ENCODE measurements at places on chromosomes 3 and 15. TPM values are rescaled to one million over a fixed set of nuclear protein-coding genes. Genes with fewer than 3 reads are reported as not detected.

IGSF11 gene
- total RNA-seq = 0.27 TPM

ZNF662 gene
- total RNA-seq = 1.5 TPM

CNTN4 gene
- total RNA-seq = not detected

- no peaks in the 10 kb centered on the region for H3K27me3 ChIP-seq
- H3K36me3 ChIP-seq = peaks cover 5% of the 10 kb centered on the region
- H3K27ac ChIP-seq = no peak overlapping the region
- no peaks in the 10 kb centered on the region for H3K4me1 ChIP-seq
- no peak for DNase-seq
Observed at GRCh38 chr3:94115482-94115881, 52.6 kb downstream of the NSUN3 start.

DNA sequence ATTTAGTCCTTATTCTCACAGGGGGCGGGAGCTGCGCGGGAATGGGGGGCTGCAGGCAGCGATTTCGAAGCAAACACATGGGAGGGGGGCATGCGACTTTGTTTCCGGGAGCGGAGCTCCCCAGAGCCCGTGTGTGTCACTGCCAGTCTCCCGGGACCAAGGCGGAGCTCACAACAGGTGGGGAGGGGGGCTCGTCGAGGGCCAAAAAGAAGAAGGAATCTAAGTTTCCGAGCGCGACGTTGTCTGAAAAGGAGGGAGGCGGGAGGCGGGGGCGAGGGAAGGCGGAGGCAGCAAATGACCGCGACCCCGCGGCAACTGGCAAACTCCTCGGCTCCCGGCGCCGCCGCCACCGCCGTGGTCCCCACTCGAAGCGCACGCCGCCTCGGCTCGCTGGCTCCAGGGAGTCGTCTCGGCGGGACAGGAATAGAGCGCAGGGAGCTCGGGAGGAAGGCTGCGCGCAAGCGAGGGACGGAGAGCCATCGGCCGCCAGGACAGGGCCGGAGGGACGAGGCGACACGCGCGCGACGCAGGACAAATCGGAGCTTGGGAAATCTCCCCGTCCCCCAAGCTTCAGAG, 1.4 kb downstream of the FOXP1 start:
- H3K27me3 ChIP-seq = no peaks in the 10 kb centered on the region
- H3K36me3 ChIP-seq = no peaks in the 10 kb centered on the region
- H3K27ac ChIP-seq = peak overlapping the region; percentile 40

GRCh38 chr3:32614956-32615355, 44.3 kb upstream of the DYNC1LI1 start:
- no peaks in the 10 kb centered on the region for H3K4me1 ChIP-seq
- no peak for DNase-seq
- no peaks in the 10 kb centered on the region for H3K36me3 ChIP-seq

GRCh38 chr3:190545191-190545590, 31.3 kb downstream of the IL1RAP start:
- H3K27ac ChIP-seq = no peak overlapping the region
- no peak for DNase-seq
- no peaks in the 10 kb centered on the region for H3K4me1 ChIP-seq
- H3K27me3 ChIP-seq = no peaks in the 10 kb centered on the region
- H3K36me3 ChIP-seq = no peaks in the 10 kb centered on the region
- no peak overlapping the region for H3K4me3 ChIP-seq

DNA sequence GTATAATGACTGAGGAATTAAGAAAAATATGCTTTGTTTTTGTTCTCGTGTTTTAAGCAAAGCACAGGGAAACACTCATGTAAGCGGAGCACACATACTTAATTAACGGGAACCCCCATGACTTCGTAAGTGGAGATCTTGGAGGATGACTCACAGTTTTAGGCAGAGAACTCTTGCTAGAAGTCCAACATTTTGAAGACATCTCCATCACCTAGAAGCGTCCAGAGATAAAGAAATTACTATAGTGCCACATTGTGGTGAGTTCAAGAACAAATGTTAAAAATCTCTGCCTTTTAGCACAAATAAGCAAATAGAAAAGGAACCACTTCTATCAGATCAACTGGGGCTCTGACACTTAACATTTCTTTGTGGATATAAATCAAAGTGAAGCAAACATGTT, 194.1 kb upstream of the ARHGEF26 start:
- no peaks in the 10 kb centered on the region for H3K36me3 ChIP-seq
- H3K27me3 ChIP-seq = no peaks in the 10 kb centered on the region
- DNase-seq = no peak
- H3K4me1 ChIP-seq = no peaks in the 10 kb centered on the region
- no peak overlapping the region for H3K27ac ChIP-seq

- no peaks in the 10 kb centered on the region for H3K36me3 ChIP-seq
- no peak overlapping the region for H3K27ac ChIP-seq
- no peaks in the 10 kb centered on the region for H3K27me3 ChIP-seq
- DNase-seq = no peak
- no peak overlapping the region for H3K4me3 ChIP-seq
Observed at GRCh38 chr15:49229922-49230321, 59.9 kb downstream of the GALK2 start.

- H3K27me3 ChIP-seq = no peaks in the 10 kb centered on the region
- no peak overlapping the region for H3K27ac ChIP-seq
- DNase-seq = no peak
- H3K4me1 ChIP-seq = peaks cover 43% of the 10 kb centered on the region
- no peak overlapping the region for H3K4me3 ChIP-seq
Observed at GRCh38 chr15:64697911-64698369, 77.4 kb downstream of the RBPMS2 start.
